ENCODE measurements at places on chromosomes 2 and 18.

DNA sequence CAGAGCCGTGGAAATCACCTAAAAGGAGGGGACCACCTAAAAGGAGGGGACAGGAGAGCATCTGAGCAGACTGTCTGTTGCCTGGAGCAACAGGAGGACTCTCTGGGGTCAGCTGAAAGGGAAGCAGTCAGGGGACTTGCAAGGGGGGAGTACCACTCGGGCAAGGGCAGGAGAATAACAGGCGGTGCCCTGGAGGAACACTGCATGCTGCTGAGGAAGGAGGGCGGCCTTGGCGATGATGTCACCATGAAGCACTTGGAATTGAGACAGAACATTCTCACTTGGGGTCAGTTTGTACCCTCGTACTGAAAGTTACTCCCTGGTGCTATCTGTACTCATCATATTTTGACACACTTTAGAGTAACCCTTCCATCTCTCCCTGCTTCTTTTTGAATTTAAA lies 18.4 kb downstream of the SIX3 start:
- DNase-seq, result no peak

- DNase-seq, result no peak
These were observed 509 bp upstream of the CYS1 start for GRCh38 chr2:10080536-10081304.

DNA sequence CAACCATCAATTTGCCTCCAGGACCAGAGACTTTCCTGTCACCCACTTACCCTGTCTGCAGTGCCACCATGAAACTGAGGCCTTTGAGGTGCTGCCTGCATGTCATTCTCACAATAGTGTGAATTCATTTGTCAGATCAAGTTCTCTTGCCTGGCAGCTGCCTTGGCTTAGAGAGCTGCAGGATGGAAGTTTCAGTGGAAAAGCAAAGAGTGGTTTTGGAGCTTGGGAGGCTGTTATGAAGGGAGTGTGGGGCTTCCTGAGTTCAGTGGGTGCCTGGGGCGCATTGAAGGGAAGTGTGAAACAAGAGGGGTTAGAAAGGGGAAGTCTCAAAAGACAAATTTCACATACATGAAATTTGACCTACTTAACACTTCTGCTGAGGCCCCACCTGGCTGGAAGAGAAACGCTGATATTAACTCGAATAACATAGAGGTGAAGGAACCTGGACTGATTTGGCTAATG lies 7.9 kb upstream of the LBH start:
- DNase-seq, result no peak

DNA sequence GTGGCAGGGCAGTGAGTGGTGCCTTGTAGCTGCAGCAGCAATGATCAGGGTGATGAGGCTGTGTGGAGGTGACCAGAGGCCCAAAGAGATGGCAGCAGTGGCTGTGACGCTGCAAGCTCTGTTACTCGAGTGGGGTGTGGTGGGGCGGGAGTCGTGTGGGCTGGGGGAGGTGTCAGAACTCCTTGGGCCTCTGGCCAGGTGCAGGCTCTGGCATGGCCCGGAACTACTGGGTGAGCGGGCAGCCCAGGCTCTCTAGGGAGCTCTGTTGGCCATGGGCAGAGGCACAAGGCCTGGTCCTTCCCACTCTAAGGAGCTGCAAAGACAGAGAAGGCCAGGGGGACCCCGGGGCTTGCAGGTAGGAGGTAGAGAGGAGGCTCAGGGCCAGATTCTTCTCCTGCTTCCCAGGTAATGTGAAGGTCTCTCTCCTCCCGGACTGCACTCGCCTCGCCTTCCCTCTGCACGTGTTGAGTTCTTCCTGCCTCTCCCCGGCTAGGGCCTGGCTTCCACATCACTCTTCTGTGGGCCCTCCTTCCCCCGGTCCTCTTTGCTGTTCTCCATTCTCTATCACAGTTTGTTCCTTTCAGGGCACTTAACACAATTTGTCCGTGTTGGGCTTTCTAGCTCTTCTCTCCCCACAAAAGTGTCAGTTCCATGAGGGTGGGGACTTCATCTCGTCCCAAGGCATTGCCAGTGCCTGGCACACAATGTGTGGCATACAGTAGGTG lies 114.8 kb downstream of the MCFD2 start:
- no peak for DNase-seq

DNA sequence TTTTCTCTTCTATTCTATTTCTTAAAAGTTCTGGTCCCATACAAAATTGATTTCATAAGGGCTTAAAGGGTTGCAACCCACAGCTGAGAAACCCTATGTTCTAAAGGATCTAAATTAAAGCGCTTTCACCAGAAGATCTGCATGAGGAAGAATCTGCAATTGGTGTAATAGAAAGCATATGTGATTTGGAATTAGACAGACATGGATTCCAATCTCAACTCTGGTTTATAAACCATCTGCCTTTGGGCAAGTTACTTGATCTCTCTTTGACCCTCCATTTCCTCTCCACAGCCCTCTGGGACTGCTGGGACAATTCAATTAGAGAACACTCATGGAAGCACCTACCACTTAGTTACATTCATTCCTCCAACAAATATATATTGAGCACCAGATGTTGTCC lies 178.7 kb downstream of the ANTXR1 start:
- peak; percentile 18 for DNase-seq

- no peak for DNase-seq
These were observed 62.8 kb downstream of the SMIM21 start for GRCh38 chr18:75364512-75365253.

DNA sequence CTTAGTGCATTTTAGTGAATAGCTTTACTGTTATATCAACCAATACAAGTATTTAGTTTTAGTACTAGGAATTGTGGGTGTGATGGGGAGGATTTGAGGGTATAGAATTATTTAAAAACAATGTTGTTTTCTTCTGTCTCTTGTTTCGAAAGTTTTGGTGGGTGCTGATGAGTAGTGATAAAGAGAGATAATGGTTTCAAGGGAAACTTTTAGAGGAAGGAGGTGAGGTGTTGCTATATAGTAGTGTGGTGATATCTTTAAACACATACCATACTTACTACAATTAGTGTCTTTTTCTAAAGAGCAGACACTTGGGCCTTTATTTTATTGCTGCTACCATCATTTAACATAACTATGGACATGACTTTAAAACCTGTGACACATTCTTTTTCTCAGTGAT lies 10.5 kb downstream of the IMPACT start:
- DNase-seq, result no peak

DNA sequence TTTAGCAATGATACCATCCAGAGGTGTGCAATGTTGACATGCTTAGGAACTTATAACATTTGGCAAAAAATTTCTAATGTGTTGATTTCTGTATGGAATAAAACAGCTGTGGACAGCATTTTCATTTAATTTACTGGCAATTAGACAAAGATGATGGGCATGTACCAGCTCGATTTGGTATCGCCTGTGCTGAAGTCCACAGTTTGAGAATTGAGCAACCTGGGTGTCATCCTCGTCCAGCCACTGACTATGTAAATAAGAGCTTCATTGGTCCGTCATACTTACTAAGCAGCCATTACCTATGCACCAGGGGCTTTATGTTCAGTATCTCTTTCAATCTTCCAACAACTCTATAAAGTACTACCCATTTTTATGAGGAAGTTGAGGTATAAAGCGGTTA lies 24.6 kb upstream of the ACAA2 start:
- no peak for DNase-seq

DNA sequence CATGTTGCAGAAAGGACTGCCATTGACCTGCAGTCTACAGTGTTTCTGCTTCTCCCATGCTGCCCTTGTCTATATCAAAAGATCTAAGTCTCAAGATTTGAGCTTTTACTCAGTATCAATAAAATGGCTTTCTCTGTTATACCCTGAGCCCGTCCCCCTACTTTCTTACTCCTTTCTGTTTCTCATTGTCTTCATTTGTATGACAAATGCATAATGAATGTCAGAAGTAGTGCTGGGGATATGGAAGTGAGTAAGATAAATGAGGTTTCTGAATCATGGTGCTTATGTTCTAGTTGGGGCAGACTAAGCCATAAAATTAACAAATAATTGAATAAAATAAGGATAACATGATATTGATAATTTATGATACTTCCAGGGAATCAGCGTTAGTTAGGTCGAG lies 128.6 kb downstream of the PARD3B start:
- no peak for DNase-seq

GRCh38 chr2:62208074-62208757 lies 12.3 kb downstream of the B3GNT2 start:
- no peak for DNase-seq

DNA sequence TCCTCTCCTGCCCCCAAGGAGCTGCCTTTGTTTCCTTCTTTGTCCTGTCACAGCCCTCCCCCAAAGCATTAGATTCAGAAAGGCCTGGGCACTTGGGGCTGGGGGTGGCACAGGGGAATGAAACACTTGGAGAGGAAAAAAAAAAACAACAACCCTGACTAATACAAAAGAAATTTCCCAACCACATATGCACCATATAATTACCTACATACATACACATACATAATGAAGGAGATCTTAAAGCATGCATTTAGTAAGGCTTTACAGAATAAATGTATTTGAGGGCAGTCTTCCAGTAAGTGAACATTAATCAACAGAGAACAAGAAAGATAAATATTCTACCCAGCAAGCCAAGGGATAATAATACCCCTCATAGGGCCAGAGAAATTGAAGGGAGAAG lies 70.0 kb upstream of the PPP1CB start:
- no peak for DNase-seq

DNA sequence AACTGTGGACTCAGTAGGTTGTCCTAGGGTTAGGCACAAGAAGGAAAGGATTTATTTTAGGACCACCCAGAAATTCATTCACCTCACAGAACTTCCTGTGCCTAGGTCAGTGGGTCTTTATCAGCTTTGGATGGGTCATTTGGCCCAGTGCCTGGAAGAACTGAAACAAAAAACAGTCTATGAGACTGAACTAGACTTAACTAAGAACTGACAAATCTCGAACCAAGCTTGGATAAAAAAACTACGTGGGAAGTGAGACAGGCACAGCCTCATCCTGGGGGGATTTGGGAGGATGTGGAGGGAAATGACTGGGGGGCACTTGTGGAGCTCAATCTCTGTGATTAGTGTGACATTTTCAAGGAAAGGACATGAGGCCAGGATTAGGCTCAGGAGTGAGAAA lies 2.3 kb upstream of the OST4 start:
- no peak for DNase-seq

GRCh38 chr18:31506024-31506742 lies 8.2 kb downstream of the DSG2 start:
- DNase-seq, result no peak

DNA sequence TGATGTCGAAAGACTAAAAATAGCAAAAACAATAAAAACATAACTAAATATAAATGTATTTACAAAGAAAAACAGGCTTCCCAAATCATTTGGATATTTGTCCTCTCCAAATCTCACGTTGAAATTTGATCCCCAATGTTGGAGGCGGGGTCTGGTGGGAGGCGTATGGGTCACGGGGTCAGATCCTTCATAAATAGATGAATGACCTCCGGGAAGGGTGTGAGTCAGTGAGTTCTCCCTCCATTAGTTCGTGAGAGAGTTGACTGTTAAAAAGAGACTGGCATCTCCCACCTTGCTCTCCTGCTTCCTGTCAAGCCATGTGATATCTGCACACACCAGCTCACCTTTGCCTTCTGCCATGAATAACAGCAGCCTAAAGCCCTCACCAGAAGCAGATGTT lies 703.0 kb downstream of the TMEM182 start:
- DNase-seq, result no peak

DNA sequence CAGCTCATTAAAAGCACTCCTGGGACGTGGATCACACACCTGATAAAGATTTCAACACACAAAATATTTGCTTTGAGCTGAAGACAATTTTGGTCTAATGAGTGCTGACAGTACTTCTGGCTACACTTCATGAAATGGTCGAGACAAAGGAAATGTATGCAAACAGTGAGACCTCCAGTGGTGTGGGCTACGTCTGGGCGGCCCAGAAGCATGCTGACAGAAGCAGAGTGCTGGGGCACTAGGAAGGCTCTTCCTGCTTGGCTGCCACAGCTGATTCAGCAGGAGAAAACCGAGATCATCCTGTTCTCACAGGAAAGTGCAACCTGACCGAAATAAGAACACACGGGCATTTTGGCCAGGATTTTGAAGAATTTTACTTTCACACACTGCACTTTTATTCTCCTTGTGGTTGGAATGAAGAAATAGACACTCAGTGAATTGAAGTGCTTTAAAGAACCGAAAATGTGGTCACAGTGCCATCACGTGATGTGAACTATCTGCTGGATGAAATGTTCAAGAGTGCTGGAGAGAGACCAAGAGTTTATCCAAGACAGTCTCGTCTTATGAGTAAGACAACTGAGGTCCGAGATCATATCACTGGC lies 149.5 kb downstream of the CCBE1 start:
- DNase-seq, result peak; percentile 53

GRCh38 chr2:173755798-173756197 lies 209.4 kb downstream of the SP3 start:
- no peak for DNase-seq

DNA sequence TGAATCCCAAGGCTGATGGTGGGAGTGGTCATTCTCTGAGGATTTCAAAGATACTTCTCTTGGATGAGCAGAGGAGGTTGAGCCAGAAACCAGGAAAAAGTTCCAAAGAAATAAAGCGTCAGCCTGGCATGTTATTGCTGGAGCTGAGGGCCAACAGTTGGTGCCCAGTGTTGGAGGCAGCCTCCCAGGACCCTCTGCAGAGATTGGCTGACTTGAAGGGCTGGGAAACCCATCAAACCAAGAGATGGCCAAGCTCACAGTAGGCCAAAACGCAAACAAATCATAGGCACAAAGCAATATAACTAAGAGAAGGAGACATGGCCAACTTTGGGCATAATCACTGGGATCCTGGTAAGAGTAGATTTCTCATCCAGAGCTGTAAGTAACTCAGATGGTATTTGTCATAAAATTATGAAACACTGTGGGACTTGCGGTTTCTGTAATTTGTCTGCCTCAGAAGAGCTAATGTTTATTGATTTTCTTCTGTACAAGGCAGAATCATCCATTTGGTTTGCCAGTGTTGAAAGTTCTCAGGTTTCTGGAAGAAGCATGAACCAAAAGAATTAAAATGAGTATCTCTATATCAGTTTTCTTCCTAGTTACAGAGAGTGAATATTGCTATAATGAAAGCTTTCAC lies 108.3 kb downstream of the ATL2 start:
- no peak for DNase-seq

DNA sequence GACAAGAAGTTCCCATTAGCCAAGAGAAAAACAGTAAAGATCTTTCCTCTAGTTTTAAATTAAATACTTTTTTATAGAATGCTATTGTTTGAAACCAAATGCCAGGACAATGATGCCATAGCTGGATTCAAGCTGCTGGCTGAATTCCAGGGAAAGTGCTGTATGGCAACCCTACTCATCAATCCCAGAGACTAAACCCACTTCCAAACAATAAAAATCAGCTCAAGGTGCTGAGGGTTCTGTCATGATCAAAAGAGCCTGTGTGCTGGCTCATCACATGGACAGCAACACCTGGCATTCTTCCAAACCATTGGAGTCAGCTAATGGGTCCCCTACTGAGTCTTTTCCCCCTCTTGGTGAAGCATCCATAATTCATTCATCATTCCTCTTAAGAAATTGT lies 53.7 kb upstream of the PARD3B start:
- DNase-seq, result peak; percentile 53

GRCh38 chr2:217409949-217410680 lies 550.3 kb upstream of the TNP1 start:
- DNase-seq, result no peak

- no peak for DNase-seq
These were observed 232.8 kb downstream of the NYAP2 start for GRCh38 chr2:225632351-225632750.
